ENCODE measurements at places on chromosomes 1 and 21.

DNA sequence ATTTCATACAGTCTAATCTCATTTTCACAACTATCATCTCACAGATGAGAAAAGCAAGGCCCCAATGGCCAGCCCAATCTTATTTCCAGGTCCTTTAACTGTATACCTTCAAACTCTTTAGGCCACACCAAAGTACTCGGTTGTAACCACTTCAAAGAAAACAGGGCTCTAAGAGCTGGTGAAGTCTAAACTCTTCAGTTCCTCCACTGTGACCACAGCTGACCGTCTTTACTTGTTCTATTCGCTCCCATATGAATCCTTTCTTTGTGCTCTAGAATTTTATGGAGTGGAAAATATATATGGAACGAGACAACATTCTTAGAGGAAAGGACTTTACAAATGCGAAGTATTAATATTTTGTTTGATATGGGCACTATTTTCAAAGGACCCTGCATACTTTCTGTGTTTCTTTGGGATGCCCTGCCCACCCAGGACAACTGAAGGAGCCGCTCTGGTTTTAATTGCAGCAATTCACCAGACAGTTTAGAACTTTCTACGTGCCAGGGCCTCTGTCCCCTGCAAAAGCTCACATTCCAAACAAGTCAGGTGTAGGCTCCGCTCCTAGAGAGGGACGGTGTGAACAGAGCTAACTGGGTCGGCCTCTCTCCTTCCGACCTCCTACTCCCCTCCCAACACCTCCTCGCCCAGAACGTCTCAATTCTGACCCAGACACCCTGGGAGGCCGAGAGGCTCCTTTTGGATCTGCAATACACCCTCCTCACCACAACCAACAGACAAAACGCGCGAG lies 15.7 kb downstream of the IER5 start:
- peak; percentile 16 for ATAC-seq

- ATAC-seq, result no peak
Measured at GRCh38 chr1:114725230-114725629, 8.7 kb upstream of the NRAS start.

DNA sequence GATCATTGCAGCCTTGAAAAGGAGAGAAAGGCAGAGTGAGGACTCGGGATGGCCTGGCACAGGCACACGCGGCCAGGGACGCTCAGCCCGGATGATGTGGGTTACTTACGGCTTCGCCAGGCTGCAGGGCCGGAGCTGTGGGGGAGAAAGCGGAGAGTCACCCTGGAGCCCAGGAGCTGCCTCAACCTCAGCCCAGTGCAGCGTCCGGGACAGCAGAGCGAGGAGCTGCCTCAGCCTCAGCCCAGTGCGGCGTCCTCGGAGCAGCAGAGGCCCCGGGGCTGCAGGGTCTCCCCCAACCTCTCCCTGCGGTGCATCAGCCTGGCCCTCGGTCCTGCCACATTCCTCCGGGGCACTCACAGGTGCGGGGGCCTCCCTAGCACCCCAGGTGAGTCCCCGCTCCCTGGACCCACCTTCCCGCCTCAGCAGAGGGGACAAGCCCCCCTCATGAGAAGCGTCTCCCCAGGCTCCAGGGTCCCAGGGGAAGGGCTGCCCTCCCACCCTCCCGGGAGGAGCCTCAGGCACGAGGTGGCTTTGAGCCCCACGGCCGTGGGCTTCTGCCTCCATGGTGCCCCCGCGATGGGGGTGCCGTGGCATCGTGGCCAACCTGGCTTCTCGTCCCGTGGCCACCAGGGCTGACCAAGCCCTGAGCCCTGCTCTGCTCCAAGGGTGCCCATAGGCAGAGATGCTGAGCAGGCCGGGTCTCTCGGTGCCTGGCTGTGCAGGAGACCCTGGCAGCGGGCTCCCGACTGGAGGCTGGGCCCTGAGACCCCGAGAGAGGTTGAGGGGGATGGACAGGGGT lies 10.5 kb upstream of the RNF223 start:
- no peak for ATAC-seq

DNA sequence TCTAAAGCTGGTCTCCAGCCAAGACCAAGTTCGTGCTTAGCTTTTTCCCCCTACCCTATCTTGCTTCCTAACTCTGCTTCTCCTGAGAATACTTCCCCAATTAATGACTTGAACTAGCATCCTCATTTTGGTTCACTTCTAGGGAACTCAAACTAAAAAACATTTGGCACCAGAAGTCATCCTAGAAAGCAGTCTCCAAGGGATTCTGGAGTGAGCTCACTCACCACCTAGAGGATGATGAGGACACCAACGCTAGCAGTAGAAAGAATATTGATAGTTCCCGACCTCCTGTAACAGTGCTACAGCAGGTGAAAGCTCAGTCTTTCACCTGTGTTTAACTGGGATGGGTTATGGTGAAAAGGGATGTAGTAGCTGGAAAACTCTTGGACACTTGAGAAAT lies 4.7 kb upstream of the PSMB2 start:
- no peak for ATAC-seq

- ATAC-seq, result no peak
Measured at GRCh38 chr1:15722411-15722810, 13.6 kb upstream of the SLC25A34 start.

- ATAC-seq, result no peak
Measured at GRCh38 chr1:157359314-157360022, 192.8 kb downstream of the FCRL5 start.

DNA sequence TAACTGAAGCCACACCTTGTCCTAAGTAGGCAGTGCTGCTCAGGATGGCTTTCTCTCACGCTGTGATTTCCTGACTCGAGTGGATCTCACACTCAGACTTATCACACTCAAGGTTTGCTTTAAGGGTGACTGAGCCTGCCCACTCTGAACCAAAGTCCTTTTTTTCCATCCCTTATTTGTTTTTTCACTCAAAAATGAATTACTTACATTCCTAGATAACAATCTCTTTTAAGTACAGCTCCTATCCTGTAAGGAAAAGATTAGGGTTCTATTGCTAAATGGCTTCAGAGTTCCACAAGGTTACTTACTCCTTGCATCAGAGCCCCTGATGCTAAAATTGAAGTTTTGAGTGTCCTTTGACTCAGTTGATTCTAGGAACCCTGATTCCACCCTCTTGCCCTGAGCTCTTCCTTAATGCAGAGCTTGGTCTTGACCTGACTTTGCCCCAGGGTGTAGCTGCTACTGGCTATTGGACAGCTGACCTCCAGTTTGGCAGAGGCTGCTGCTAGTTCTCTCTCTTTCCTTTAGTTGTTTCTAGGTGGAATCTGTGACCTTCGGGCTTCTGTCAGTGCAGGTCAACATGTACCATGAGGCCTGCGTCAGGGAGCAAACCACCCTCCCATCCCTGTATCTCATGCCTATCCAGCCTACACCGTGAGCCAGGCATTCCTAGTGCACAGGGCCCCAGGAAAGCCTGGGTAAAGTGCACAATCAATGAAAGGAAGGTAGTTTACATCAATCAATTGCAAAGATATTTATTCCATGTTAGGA lies 80.1 kb upstream of the CD55 start:
- ATAC-seq, result peak; percentile 53

GRCh38 chr21:38239672-38240071 lies 17.1 kb upstream of the KCNJ15 start:
- ATAC-seq, result no peak

GRCh38 chr1:156276966-156277381 lies 5.7 kb downstream of the SMG5 start:
- ATAC-seq, result no peak

DNA sequence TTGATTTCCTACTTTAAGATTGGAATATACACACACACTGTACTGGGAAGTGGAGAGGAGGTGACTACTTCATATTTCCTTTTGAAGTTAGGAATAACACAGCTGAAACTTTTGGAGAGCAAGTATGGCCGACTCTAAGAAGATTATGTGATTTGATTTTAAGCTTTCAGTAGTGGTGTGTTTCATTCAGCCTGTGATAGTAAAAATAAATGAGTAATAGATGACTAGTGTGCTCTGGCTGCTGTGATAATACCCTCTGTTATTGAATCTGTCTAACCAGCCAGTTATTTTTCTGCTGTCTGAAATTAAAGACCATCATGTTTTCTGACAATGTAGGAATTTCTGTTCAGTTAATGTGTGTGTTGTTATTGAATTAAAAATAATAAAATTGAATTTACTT lies 48.3 kb downstream of the CTTNBP2NL start:
- peak; percentile 63 for ATAC-seq

GRCh38 chr1:89499320-89499719 lies 25.3 kb upstream of the LRRC8B start:
- ATAC-seq, result no peak

- ATAC-seq, result no peak
Measured at GRCh38 chr1:200334661-200335256, 75.1 kb downstream of the ZNF281 start.

DNA sequence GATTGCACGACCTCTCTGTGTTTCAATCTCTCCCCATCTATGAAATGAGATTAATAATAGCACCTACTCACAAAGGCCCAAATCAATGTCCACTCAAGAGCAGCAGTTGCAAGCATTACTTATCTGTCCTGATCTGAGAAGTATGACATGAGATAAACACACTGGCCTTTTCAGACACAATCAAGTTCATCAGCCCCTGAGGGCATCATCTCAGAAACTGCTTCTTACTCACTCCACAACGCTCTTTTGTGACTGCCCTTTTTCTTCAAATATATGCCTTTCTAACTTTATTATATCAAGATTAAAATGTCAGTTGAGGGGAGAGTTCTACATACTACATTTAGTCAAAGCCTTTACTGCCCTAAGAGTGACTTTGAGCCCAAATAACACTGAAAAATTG lies 371.9 kb upstream of the SPAG17 start:
- no peak for ATAC-seq

DNA sequence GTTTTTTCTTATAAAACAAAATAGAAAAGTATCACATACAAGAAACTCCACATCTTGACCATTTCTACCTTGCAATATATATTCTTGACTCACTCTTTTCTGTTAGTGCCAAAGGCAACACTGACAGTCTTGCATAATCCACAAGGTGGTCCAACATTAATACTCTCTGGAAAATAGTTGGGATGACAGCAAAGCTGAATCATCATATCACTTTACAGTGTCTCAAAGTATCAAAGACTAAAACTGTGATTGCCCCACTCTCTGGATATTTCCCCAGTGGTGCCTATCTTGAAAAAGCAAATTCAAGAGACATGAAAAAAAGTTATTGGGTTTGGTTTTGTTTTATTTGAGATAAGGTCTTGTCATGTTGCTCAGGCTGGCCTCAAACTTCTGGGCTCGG lies 14.6 kb upstream of the TGFBR3 start:
- ATAC-seq, result no peak

GRCh38 chr1:35454176-35454575 lies 103.0 kb downstream of the KIAA0319L start:
- ATAC-seq, result no peak

DNA sequence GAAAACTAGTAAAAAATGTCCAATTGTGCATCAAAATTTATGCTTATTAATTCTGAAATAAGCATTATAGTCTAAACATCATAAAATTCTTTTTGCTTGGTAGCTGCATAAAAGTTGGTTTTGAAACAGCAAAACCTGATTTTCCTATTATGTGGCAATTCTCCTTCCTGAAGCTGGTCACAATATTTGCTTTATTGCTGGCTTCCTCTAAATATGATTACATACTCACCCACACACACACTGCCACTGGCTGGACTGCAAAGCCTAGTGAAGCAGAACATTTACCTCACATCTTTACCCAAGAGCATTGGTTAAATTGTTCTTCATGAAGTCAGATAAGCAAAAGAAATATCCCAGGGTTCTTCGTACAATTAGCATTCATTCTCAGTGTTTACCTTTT lies 103.0 kb downstream of the NR5A2 start:
- no peak for ATAC-seq

DNA sequence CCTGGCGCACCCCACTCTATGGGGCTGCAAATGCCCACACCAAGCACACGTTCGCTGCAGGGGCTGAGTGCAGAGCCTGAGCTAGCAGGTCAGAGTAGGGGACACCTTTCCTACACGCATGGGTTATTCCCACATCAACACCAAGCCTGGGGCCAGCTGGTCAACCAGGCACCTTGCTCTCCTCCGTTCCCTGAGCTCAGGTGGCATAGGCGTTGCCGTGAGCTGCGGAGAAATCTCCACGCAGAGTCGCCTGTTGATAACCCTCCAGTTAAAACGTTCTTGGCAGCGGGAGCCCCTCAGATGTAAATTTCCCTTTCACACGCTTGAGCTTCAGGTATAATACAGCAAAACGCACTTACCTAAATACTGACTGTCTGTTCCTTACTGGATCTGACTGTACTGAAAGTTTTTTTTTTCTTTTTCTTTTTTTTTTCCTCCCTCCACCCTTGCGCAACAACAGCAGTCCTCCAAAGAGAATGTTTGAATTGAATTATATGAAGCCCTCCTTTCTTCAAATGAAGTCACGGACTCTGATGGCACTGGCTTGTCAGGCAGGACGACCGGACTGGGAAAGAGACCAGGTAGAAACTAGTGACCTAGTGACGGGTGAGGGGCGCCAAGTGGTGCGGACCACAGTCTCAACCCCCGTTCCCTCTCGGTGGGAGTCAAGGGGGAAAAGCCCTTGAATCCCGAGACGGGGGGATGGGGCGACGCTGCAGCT lies 2.1 kb downstream of the BRINP3 start:
- ATAC-seq, result no peak
